Fibroblast of the aortic adventitia (primary cell): ENCODE measurements at places on chromosomes 7 and 10. TPM values are rescaled to one million over a fixed set of nuclear protein-coding genes. Genes with fewer than 3 reads are reported as not detected.

CPA5 gene
- 0.09 TPM in 1 of 2 replicates, not detected in the other for total RNA-seq

FAM25C gene
- total RNA-seq: not detected in 2 replicates

ADAM12 gene
- total RNA-seq: 82.7 and 83.5 TPM in 2 replicates

SPDYE8 gene
- total RNA-seq: not detected in 2 replicates

STEAP1B gene
- total RNA-seq: 2.5 and 38.6 TPM in 2 replicates

MYPN gene
- 0.08 and 1.7 TPM in 2 replicates for total RNA-seq

TMEM270 gene
- total RNA-seq: not detected in 2 replicates

GDI2 gene
- 482 and 610 TPM in 2 replicates for total RNA-seq

NRCAM gene
- 2.3 and 5.4 TPM in 2 replicates for total RNA-seq

VIM gene
- 10,091 and 12,680 TPM in 2 replicates for total RNA-seq

CRTAC1 gene
- total RNA-seq: not detected in 2 replicates

PRDX3 gene
- total RNA-seq: 67.0 and 189 TPM in 2 replicates

CHST15 gene
- 2.0 and 5.6 TPM in 2 replicates for total RNA-seq

CPA1 gene
- 0.45 and 0.90 TPM in 2 replicates for total RNA-seq

C1QL3 gene
- 0.09 TPM in 1 of 2 replicates, not detected in the other for total RNA-seq

COX15 gene
- 36.1 and 44.2 TPM in 2 replicates for total RNA-seq

NEUROG3 gene
- total RNA-seq: not detected in 2 replicates

BAMBI gene
- 1.4 and 12.8 TPM in 2 replicates for total RNA-seq

MALRD1 gene
- 0.36 TPM in 1 of 2 replicates, not detected in the other for total RNA-seq

CALCR gene
- not detected in 2 replicates for total RNA-seq

ERVW-1 gene
- total RNA-seq: not detected in 2 replicates

IGFBP3 gene
- 287 and 1,278 TPM in 2 replicates for total RNA-seq

OR2A5 gene
- total RNA-seq: not detected in 2 replicates

COBL gene
- not detected in 2 replicates for total RNA-seq

EN2 gene
- total RNA-seq: under 0.01 TPM in 1 of 2 replicates, not detected in the other

JCAD gene
- 2.3 and 27.9 TPM in 2 replicates for total RNA-seq

RTKN2 gene
- 0.16 and 11.9 TPM in 2 replicates for total RNA-seq

TMEM229A gene
- 3.8 TPM in 1 of 2 replicates, not detected in the other for total RNA-seq

HOXA4 gene
- total RNA-seq: 0.57 and 0.99 TPM in 2 replicates

DNAJC12 gene
- 1.1 and 14.9 TPM in 2 replicates for total RNA-seq

TUBAL3 gene
- not detected in 2 replicates for total RNA-seq

PNLIPRP1 gene
- total RNA-seq: not detected in 2 replicates

C10orf62 gene
- total RNA-seq: not detected in 2 replicates

PNLIPRP3 gene
- not detected in 2 replicates for total RNA-seq

CD36 gene
- 1.7 and 561 TPM in 2 replicates for total RNA-seq

IQUB gene
- total RNA-seq: 0.81 and 2.7 TPM in 2 replicates

ASNS gene
- total RNA-seq: 38.4 and 154 TPM in 2 replicates

C10orf67 gene
- total RNA-seq: 0.09 TPM in 1 of 2 replicates, not detected in the other

NEUROD6 gene
- not detected in 2 replicates for total RNA-seq

COL17A1 gene
- 2.0 and 2.3 TPM in 2 replicates for total RNA-seq

DLX6 gene
- not detected in 2 replicates for total RNA-seq

ITPRID1 gene
- not detected in 2 replicates for total RNA-seq
